ENCODE measurements at places on chromosomes 12 and 14.

DNA sequence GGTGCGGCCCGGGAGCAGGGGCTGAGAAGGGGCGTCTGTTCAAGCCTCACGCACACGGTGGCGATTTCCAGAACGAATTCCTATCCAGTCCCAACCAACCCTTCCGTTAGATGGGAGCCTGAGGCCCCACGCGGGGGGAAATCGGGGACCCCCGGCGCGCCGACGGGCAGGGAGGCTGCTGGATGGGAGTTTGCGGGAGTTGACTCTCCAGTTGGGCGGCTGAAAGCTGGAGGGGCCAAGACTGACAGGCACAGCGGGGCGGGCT lies 9.8 kb downstream of the EXOC3L4 start:
- no peak for DNase-seq

DNA sequence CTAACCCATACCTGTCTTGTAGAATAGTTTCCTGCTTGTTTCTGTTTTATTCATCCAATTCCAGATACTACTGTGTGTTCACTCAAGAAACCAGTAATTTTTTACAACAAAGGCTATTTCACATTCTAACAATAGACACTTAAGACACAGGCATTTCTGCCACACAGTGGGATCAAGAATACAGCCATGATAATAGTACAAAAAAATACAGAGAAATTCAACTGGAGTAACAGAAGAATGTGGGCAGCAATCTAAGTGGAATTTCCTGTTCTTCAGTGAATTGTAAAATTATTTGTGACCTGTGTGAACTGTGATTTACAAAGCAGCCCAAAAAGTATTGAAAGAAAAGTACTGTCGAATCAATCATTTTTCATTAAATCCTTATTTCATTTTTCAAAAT lies 282.9 kb downstream of the CCER1 start:
- DNase-seq = no peak

- DNase-seq = peak; percentile 93
Measured at GRCh38 chr14:101876555-101876938, 87.8 kb upstream of the DYNC1H1 start.

DNA sequence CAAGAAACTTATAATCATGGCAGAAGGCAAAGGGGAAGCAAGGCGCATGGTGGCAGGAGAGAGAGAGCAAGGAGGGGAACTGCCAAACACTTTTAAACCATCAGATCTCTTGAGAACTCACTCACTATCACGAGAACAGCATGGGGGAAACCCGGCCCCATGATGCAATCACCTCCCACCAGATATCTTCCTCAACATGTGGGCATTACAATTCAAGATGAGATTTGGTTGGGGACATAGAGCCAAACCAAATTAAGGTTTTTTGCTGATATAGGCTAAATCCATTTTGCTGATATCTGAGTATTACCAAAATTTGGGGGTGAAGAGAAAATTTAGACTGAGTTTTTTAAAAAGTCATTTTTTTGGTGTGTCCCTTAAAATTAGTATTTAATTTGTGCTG lies 54.9 kb upstream of the TMX1 start:
- no peak for DNase-seq

DNA sequence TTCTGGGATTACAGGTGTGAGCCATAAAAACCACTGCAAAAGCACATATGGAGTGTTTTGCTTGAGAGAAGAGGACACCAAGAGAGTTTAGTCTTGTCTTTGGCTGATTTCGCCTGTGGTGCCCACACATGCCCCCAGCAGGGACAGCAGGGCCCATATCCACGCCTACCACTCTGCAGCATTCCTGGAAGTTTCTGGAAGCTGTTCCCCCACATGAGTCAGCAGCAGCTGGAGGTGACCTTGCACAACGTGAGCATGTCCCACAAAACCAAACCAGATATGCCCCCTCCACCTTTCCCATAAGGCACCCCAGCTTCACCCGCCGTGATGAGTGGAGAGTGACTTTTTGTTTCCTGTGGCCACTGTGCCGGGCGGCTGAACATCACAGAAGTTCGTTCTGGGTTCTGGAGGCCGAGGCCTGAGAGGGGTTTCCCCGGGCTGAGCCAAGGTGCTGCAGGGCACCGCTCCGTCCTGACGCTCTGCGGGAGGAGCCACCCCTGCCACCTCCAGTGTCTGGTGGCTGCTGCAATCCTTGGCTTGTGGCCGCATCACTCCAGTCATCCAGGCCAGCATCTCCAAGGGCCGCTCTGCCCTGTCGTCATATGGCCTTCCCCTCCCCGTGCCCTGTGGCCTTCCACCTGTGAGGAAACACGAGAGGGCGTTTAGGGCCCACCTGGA lies 4.7 kb downstream of the ASPG start:
- no peak for DNase-seq

DNA sequence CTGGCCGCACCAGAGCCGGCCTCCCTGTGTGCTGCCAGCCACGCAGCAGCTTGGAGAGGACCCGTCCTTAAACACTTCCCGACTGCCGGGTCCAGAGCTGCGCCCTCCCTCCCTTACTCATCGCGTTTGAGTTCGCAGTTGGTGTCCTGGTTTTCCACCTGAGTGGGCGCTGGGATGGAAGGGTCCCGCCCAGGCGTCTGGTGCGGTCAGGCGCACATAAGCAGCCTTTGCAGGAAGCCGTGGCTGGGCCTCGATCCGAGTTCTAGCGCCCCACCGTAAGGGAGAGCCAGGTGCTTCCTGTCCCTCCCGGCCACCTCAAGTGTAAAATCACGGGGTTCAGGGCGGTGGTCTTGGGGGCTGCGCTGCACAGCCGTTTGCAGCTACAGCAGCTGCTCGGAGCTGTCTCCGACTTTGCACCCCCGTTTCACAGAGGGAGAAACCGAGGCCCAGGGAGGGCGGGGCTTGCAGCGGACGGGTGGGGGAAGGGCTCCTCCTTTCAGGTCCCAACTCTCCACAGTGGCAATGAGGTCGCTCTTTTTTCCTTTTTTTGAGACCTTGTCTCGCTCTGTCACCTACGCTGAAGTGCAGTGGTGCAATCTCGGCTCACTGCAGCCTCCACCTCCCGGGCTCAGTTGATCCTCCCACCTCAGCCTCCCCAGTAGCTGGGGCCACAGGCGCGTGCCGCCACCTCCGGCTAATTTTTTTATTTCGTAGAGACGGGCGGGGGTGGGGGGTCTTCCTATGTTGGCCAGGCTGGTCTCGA lies 51.3 kb downstream of the LRCOL1 start:
- peak; percentile 25 for DNase-seq

GRCh38 chr14:86296173-86296572 lies 766.2 kb downstream of the FLRT2 start:
- DNase-seq = no peak

DNA sequence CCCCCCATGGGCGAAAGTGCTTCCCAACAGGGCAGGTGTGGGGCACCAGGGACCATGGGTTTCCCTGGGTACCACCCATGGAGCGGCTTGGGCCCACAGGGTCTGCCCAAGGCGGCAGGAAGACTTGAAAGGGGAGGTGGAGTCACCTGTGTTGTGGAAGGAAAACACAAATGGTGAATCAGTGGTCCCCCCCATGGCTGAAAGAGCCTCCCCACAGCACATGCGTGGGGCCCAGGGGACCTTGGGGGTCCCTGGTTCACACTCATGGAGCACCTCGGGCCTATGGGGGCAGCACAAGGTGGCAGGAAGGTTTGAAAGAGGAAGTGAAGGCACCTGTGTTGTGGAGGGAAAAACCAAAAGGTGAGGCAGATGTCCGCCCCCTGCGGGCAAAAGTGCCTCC lies 581.9 kb downstream of the ALG10 start:
- no peak for DNase-seq

GRCh38 chr12:29232086-29232485 lies 83.0 kb downstream of the FAR2 start:
- DNase-seq = no peak

DNA sequence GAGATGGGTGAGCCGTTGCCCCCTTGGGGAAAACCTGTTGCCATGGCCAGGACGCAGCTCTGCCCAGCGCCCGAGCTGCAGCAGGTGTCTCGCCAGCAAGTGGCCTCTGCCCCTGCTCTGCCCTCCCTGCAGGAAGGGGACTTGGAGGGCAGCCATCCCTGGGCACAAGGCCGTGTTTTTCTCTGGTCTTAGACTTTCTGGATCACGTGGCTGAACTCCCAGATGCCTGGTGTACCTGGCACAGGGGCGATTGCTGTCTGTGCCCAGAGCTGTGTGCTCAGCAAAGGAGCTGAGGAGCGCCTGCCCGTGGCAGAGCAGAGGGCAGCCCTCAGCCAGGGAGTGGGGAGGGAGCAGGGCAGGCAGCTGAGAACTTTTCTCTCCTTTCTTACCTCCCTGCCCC lies 38.0 kb downstream of the TMEM63C start:
- no peak for DNase-seq

GRCh38 chr12:132409495-132410295 lies 80.3 kb upstream of the FBRSL1 start:
- DNase-seq = no peak

- no peak for DNase-seq
Measured at GRCh38 chr12:129887101-129887500, 16.7 kb downstream of the TMEM132D start.

GRCh38 chr14:51566831-51567582 lies 84.7 kb upstream of the FRMD6 start:
- DNase-seq = peak; percentile 51

- no peak for DNase-seq
Measured at GRCh38 chr14:90381999-90382451, 14.8 kb upstream of the CALM1 start.

GRCh38 chr12:112275207-112275606 lies 107.0 kb downstream of the HECTD4 start:
- DNase-seq = no peak

GRCh38 chr12:89731614-89732013 lies 23.0 kb upstream of the ATP2B1 start:
- no peak for DNase-seq

- no peak for DNase-seq
Measured at GRCh38 chr14:59997449-59997848, 77.5 kb downstream of the LRRC9 start.

- DNase-seq = peak; percentile 28
Measured at GRCh38 chr14:39467889-39468524, 35.8 kb upstream of the FBXO33 start.

- DNase-seq = no peak
Measured at GRCh38 chr14:29749829-29750228, 177.8 kb downstream of the PRKD1 start.

GRCh38 chr14:33529787-33530757 lies 420.8 kb downstream of the EGLN3 start:
- peak; percentile 6 for DNase-seq

DNA sequence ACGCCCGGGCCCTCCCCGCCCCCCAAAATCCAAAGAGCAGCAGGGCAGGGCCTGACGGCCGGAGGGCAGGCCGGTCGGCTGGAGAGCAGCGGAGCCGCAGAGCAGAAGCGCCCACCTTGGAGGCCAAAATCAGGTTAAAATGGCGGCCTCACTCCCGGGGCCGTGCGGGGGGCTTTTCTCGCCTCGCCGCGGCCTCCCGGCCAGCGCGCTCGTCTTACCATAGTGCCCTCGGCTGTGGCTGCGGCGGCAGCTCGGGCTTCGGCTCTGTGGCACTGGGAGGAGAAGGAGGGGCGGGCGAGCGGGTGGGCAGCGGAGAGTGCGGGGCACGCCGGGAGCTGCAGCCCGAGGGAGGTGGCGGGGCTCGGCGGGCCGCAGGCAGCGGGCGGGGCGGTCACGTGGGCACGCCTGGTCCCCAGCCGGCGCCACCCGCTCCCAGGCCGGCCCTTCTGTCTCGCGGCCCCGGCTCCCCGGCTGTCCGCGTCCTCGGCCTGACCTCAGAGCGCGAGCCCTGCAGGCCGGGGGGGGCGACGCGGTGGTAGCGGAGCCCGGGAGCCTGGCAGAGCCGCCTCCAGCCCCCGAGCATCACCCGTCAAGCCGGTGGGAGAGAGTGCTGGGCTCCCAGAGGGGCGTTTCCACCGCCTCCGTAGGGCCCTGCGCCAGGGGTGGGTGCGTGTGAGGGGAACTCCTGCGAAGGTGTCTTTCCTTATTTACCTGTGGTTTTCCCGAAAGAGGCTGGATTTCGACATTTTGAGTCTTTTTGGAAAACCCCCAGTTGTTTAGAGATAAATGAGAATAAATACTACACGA lies at the start of gene CFL2:
CFL2 (minus strand) TSS at position 274 of the 807 bp plus-strand sequence; CDS start at position 221, 53 bp downstream.
- DNase-seq = peak; percentile 64

DNA sequence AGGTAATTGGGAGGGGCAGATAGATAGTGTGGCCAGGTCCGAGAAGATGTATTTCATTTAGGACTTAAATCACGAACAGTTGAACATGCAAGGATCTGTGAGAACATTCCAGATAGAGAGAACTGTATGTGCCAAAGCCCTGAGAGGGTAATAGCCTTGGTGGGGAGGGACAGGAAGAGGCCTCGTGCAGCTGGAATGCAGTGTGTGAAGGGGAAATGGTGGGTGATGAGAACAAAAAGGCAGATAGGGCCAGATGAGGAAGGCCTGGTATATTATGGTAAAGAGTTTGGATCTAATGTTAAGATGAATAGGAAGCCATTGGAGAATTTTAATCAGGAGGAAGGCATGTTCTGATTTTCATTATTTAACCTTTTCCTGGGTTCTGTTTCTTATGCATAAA lies 136.3 kb downstream of the TPH2 start:
- no peak for DNase-seq

GRCh38 chr12:32110942-32111341 lies 4.3 kb downstream of the BICD1 start:
- DNase-seq = no peak

- peak; percentile 31 for DNase-seq
Measured at GRCh38 chr12:99130808-99131553, 485.9 kb downstream of the APAF1 start.

GRCh38 chr12:24278832-24279231 lies 329.4 kb upstream of the SOX5 start:
- DNase-seq = no peak

GRCh38 chr12:25052914-25053211 lies 104.0 kb upstream of the BCAT1 start:
- DNase-seq = peak; percentile 27

DNA sequence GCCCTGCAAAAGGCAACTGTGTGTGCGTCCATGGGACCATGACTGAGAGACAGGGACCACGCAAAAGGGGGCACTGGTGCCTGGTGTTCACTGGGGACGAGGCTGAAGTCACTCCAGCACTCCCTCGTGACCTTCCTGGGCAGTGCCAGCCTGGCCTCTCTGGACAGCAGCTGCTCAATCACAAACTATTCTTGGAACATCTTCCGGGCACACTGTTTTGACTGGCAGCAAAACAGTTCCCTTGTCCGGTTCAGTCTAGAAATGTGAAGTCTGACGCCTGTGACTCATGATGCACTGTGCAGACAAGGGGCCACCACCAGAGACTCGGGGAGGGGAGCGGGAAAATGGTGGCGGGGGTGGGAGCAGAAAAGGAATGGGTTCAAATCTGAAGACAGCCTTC lies 20.8 kb downstream of the SNRNP35 start:
- DNase-seq = no peak

GRCh38 chr12:40261937-40262336 lies 37.1 kb downstream of the LRRK2 start:
- no peak for DNase-seq

- DNase-seq = no peak
Measured at GRCh38 chr12:89946518-89947135, 238.0 kb upstream of the ATP2B1 start.

DNA sequence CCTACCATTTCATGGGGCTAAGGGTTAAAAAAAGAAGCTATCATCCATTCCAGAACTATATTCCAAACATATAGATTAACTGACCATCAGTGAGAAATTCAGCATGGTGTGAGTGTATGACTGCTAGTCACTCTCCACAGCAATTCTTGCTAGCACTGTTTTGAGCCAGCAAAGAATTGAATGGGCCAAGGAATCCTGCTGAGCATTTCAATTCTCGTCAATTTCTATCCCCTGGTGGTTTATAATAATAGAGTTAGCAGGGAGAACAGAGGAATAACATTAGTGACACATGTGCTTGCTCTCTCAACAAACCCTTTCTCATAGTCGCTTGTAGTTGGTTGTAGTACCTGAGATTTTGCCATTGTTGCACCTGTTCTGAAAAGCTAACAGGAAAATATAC lies 7.2 kb downstream of the MBIP start:
- DNase-seq = no peak

- no peak for DNase-seq
Measured at GRCh38 chr12:116864371-116865160, 16.7 kb downstream of the HRK start.
